ENCODE measurements at places on chromosomes 6 and 20. TPM values are rescaled to one million over a fixed set of nuclear protein-coding genes. Genes with fewer than 3 reads are reported as not detected.

Gene MYLK2
- 0.13 TPM for total RNA-seq

Gene TNFRSF6B
- 4.5 TPM for total RNA-seq

Gene XRN2
- total RNA-seq, result 85.5 TPM

Gene CD93
- 13.4 TPM for total RNA-seq

Gene OR2J3
- not detected for total RNA-seq

Gene LAMA4
- 568 TPM for total RNA-seq

Gene SMLR1
- total RNA-seq, result not detected

Gene GPLD1
- 0.92 TPM for total RNA-seq

Gene DACT2
- total RNA-seq, result not detected

Gene GRIK2
- 0.19 TPM for total RNA-seq

Gene HRH3
- total RNA-seq, result not detected

Gene FKBP1A
- 176 TPM for total RNA-seq

Gene MUC22
- not detected for total RNA-seq

Gene IL17A
- not detected for total RNA-seq

Gene ARFGEF3
- total RNA-seq, result 0.25 TPM

Gene BPIFB2
- not detected for total RNA-seq

Gene EPM2A
- 6.2 TPM for total RNA-seq

Gene MUC21
- not detected for total RNA-seq

Gene BPIFA1
- not detected for total RNA-seq

Gene SLC22A1
- 0.75 TPM for total RNA-seq

Gene CTCFL
- not detected for total RNA-seq

Gene PLA2G7
- 0.13 TPM for total RNA-seq

Gene ECT2L
- total RNA-seq, result under 0.01 TPM

Gene C6orf52
- total RNA-seq, result 0.66 TPM

Gene SNAP25
- total RNA-seq, result 0.40 TPM

Gene EYA2
- 0.50 TPM for total RNA-seq

Gene GHRH
- total RNA-seq, result not detected

Gene PLAGL2
- 0.79 TPM for total RNA-seq

Gene LTB
- total RNA-seq, result not detected

Gene MAP7
- 0.99 TPM for total RNA-seq

Gene FITM2
- 8.2 TPM for total RNA-seq

Gene F13A1
- not detected for total RNA-seq

Gene ZSCAN16
- total RNA-seq, result 4.1 TPM

Gene GJA1
- 642 TPM for total RNA-seq

Gene C6orf58
- not detected for total RNA-seq

Gene LY6G6F
- not detected for total RNA-seq

Gene RNF39
- not detected for total RNA-seq

Gene IRF4
- total RNA-seq, result under 0.01 TPM

Gene LST1
- not detected for total RNA-seq

Gene SRXN1
- 42.8 TPM for total RNA-seq

Gene MAP1LC3A
- 14.7 TPM for total RNA-seq

Gene SLC35F1
- total RNA-seq, result not detected

Gene BHLHE23
- not detected for total RNA-seq

Gene MANEA
- 15.9 TPM for total RNA-seq

Gene WDR27
- total RNA-seq, result 11.6 TPM

Gene TMC2
- total RNA-seq, result not detected

Measured in aortic smooth muscle cell (primary cell).